Activated CD8-positive, alpha-beta T cell treated with anti-CD3 and anti-CD28 coated beads, Interleukin-2, amount 10 ng/mL, durations not matched to agents 7 days and 5 days (primary cell): ENCODE measurements at places on chromosomes 1 and 21.
A peak's percentile ranks its signal among the peaks of the same experiment; 100 is the strongest.

- no peak overlapping the region for H3K4me3 ChIP-seq
- no peak overlapping the region for H3K27ac ChIP-seq
- H3K36me3 ChIP-seq = no peaks in the 10 kb centered on the region
- H3K4me1 ChIP-seq = peaks cover 4% of the 10 kb centered on the region
Observed at GRCh38 chr1:178539291-178539690, 26.4 kb downstream of the TEX35 start.

- H3K27ac ChIP-seq = no peak overlapping the region
- no peak for DNase-seq
- H3K36me3 ChIP-seq = no peaks in the 10 kb centered on the region
- H3K4me1 ChIP-seq = no peaks in the 10 kb centered on the region
Observed at GRCh38 chr21:24826822-24827221, 780.5 kb downstream of the MRPL39 start.

GRCh38 chr1:61638296-61638695 is 86.6 kb downstream of the TM2D1 start:
- no peaks in the 10 kb centered on the region for H3K36me3 ChIP-seq
- no peak overlapping the region for H3K27ac ChIP-seq
- H3K27me3 ChIP-seq = peaks cover 14% of the 10 kb centered on the region
- no peak overlapping the region for H3K4me3 ChIP-seq
- no peak for DNase-seq

DNA sequence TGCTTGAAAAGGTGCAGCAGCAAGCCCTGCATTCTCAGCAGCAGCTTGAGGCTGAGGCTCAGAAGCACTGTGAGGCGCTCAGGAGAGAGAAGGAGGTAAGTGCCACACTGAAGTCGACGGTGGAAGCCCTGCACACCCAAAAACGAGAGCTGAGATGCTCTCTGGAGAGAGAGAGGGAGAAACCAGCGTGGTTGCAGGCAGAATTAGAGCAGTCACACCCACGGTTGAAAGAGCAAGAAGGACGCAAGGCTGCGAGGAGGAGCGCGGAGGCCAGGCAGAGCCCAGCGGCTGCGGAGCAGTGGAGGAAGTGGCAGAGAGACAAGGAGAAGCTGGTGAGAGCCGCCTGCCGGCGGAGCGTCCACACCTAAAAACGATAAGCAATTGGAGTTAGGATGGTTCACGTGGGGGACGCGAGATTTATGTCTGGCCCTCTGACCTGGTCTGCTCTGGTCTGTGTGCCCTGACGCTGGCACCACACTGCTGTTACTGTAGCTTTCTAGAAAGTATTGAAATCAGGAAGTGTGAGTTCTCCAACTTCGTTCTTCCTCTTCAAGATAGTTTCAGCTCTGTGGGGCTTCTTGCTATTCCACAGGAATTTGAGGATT is 26.7 kb upstream of the DIP2A start:
- H3K27ac ChIP-seq = peak overlapping the region; percentile 17
- peak; percentile 32 for DNase-seq
- peaks cover 10% of the 10 kb centered on the region for H3K4me1 ChIP-seq
- peaks cover 58% of the 10 kb centered on the region for H3K36me3 ChIP-seq
- no peak overlapping the region for H3K4me3 ChIP-seq

DNA sequence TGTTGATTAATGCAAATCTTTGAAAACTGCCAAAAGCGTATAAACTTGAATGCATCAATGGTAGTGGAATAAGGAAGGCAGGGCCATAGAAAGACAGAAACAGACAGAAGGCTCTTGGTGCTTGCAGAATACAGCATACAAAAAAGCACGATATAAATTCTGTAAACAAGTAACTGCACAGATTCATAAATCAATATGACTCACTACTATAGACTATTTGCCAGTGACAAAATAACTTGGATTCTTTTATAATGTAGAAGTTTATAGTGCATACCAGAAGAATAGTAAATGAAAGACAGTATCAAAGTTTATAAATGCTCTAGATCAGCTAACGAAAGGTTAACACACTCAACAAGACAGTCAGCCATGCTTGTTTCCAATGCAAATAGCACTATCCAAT is 349.6 kb downstream of the PTBP2 start:
- H3K36me3 ChIP-seq = no peaks in the 10 kb centered on the region
- H3K27ac ChIP-seq = no peak overlapping the region
- H3K4me3 ChIP-seq = no peak overlapping the region
- H3K27me3 ChIP-seq = no peaks in the 10 kb centered on the region

DNA sequence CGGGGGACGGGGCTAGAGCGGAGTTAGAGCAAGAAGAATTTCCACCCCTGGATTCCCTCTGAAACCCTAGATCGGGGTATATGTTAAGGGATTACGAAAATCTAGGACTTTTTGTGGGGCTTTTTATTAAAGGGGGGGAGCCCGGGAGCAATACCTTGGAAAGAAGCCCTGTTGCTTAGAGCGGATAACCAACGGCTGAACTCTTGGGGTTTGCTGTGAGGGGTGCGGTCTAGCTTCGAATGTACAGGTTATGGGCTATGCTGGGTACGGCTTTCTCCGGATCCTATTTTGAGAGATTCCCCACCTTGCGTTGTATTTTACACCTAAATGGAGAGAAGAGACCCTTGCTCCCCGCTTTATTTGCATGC is 626 bp downstream of the DYRK3 start:
- peaks cover 3% of the 10 kb centered on the region for H3K36me3 ChIP-seq
- H3K4me1 ChIP-seq = peaks cover 27% of the 10 kb centered on the region
- peaks cover 17% of the 10 kb centered on the region for H3K27me3 ChIP-seq
- H3K27ac ChIP-seq = no peak overlapping the region

GRCh38 chr1:54359393-54360162 is 46.6 kb downstream of the SSBP3 start:
- no peaks in the 10 kb centered on the region for H3K27me3 ChIP-seq
- peaks cover 30% of the 10 kb centered on the region for H3K36me3 ChIP-seq
- no peak overlapping the region for H3K4me3 ChIP-seq
- no peak for DNase-seq
- H3K4me1 ChIP-seq = peaks cover 69% of the 10 kb centered on the region

- DNase-seq = no peak
- no peaks in the 10 kb centered on the region for H3K27me3 ChIP-seq
- H3K4me3 ChIP-seq = no peak overlapping the region
- no peak overlapping the region for H3K27ac ChIP-seq
Observed at GRCh38 chr21:28781602-28782276, 210.9 kb downstream of the LTN1 start.

DNA sequence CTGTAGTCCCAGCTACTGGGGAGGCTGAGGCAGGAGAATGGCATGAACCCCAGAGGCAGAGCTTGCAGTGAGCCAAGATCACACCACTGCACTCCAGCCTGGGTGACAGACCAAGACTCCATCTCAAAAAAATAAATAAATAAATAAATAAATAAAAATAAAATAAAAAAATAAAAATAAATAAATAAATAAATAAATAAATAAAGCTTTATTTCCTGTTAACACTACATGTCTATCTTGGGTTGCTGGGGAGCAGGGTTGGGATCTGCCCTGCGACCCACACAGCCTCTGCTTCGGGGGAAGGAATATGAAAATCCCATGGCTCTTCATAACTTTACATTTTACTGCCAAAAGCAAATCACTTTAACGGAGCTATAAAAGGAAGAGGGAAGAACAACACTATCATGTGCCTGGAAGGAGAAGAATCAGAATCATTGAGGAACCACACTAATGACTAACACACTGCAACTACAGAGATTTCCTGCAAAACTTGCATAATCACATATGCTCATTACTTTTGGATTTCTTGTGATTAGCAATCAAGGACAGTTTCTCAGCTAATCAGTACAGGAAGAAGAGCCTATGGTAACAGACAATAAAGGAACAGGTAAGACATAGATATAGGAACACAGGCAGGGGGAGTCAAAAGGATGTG is 72.8 kb upstream of the CD55 start:
- no peaks in the 10 kb centered on the region for H3K27me3 ChIP-seq
- no peaks in the 10 kb centered on the region for H3K36me3 ChIP-seq
- H3K4me3 ChIP-seq = no peak overlapping the region
- peaks cover 16% of the 10 kb centered on the region for H3K4me1 ChIP-seq

DNA sequence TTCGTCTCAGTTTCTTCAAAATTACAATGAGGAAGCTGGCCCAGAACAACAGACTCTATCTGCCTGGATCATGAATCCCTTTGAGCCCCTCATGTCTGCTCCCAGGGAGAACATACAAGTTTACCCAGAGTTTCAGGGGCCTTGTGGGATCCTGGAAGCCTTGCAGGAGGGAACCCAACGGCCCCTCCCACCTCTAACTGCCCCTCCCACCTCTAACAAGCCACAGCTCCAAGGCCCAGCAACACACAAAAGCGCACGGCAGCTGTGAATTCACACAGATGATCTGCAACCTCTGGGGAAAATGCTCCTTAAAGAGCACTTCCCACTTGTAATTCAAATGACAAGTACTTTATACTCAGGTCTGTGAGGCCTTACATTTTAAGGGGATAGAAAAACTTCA is 113.3 kb downstream of the NPHP4 start:
- no peak for DNase-seq
- no peaks in the 10 kb centered on the region for H3K4me1 ChIP-seq
- H3K27ac ChIP-seq = no peak overlapping the region
- no peaks in the 10 kb centered on the region for H3K27me3 ChIP-seq
- no peak overlapping the region for H3K4me3 ChIP-seq

DNA sequence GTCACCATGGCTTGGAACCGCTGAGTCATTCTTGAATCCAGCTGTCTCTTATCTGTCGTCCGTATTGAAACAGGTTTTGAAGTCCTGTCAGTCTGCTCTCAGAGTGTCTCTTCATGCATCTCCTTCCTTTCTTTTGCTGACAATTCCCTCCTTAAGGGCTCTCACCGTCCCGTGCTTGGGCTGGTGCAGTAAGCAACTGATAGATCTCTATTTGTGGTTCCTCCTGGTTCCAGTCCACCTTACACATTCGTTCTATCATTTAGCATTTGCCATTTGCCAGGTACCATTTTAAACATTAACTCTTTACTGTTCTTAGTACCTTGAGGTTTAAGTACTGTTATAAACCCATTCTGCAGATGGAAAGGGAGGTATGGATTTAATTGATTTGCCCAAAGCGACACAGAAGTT is 88.9 kb downstream of the DYRK1A start:
- H3K36me3 ChIP-seq = peaks cover 22% of the 10 kb centered on the region
- H3K4me1 ChIP-seq = peaks cover 57% of the 10 kb centered on the region
- no peak overlapping the region for H3K4me3 ChIP-seq
- H3K27me3 ChIP-seq = no peaks in the 10 kb centered on the region
- H3K27ac ChIP-seq = peak overlapping the region; percentile 74
- no peak for DNase-seq

DNA sequence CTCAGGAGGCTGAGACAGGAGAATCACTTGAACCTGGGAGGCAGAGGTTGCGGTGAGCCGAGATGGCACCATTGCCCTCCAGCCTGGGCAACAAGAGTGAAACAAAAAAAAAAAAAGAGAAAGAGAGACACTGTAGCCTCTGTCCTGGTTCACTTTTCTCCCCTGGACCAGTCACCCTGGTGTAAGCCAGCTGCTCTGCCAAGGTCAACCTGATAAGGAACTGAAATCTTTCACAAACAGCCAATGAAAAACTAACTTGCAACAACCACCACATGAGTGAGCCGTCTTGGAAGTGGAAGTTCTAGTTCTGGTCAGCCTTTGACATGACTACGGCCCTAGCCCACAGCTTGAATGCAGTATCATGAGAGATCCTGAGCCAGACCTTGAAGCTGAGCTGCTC is 36.8 kb upstream of the CXADR start:
- no peak for DNase-seq
- no peaks in the 10 kb centered on the region for H3K27me3 ChIP-seq
- no peaks in the 10 kb centered on the region for H3K36me3 ChIP-seq
- no peaks in the 10 kb centered on the region for H3K4me1 ChIP-seq
- H3K27ac ChIP-seq = no peak overlapping the region
- H3K4me3 ChIP-seq = no peak overlapping the region

DNA sequence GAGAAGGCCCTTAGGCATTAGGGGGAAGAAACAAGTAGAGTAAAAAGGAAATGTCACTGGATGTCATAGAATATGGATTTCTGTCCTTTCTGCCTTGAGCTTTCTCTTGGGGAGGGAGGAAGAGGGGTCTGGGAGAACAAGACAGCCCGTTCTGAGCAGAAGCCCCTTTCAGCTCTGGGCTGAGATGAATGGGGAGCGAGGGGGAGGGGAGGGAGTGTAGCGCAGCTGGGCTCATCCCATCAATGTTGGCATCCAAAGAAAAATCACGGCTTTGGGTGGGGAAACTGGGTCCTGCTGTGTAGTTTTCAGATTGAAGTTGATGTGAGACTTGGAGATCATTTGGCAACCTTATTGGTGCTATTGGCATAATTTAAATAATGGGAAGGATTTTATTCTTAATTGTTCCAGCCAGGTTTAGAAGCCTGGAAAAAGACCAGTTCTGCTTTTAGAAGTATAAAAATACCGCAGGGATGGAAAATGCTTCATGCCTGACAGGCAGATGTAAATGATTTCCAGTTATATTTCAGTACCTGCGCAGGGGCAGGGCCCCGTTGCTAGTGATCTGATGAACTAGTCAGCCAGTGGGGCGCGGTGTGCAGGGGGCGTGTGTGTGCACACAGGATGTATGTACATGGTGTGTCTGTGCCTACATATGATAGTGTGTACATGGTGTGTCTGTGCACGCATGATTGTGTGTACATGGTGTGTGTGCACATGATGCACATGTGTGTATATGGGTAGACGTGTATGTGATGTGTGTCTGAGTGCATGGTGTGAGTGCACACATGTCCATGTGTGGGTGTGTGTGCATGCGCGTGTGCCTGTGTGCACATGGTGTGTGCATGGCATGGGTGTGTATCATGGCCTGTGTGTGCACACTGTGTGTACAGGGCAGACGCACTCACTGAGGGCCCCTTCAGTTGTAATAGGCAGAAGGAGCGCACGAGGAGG is 36.0 kb downstream of the ABCG1 start:
- H3K4me3 ChIP-seq = no peak overlapping the region
- H3K27ac ChIP-seq = no peak overlapping the region
- no peaks in the 10 kb centered on the region for H3K36me3 ChIP-seq

- no peaks in the 10 kb centered on the region for H3K27me3 ChIP-seq
- no peak overlapping the region for H3K4me3 ChIP-seq
- no peak overlapping the region for H3K27ac ChIP-seq
- no peaks in the 10 kb centered on the region for H3K36me3 ChIP-seq
Observed at GRCh38 chr21:15441060-15441493, 288.7 kb upstream of the USP25 start.

GRCh38 chr1:210625715-210626114 is 297.0 kb downstream of the HHAT start:
- no peaks in the 10 kb centered on the region for H3K4me1 ChIP-seq
- no peaks in the 10 kb centered on the region for H3K27me3 ChIP-seq
- no peak overlapping the region for H3K4me3 ChIP-seq
- H3K36me3 ChIP-seq = no peaks in the 10 kb centered on the region
- no peak overlapping the region for H3K27ac ChIP-seq

GRCh38 chr21:42218836-42219605 is at the start of gene ABCG1:
Gene ABCG1 (plus strand): TSS chr21:42219140. CDS start chr21:42219263, 123 bp downstream.
- H3K4me3 ChIP-seq = peak within 1 kb of the TSS; percentile 82
- H3K27me3 ChIP-seq = no peaks in the 10 kb centered on the region
- H3K4me1 ChIP-seq = peaks cover 16% of the 10 kb centered on the region
- H3K36me3 ChIP-seq = peaks cover 6% of the 10 kb centered on the region

DNA sequence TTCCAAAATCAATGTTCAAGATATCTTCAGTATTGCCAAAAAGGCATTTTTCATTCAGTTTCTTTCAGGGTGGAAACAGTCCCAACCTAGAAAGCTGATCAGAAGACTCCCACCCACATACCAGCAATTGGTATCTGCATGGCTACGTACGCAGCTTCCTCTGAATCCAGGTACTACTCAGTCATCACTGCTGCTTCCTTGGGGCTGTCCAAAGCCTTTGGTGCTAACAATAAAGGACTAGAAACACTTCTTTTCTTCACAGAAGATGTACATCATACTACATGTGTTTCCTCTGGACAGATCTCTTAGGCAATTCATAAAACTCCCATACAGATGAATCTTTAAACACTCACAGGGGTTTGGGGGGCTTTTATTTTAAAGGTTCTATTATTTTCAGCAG is 29.8 kb downstream of the VPS26C start:
- no peak for DNase-seq
- H3K27me3 ChIP-seq = no peaks in the 10 kb centered on the region
- H3K4me3 ChIP-seq = peak overlapping the region; percentile 46

- DNase-seq = no peak
- H3K27ac ChIP-seq = no peak overlapping the region
Observed at GRCh38 chr1:240611228-240611618, 732 bp downstream of the GREM2 start.
